ENCODE measurements at places on chromosomes 3 and 15.

DNA sequence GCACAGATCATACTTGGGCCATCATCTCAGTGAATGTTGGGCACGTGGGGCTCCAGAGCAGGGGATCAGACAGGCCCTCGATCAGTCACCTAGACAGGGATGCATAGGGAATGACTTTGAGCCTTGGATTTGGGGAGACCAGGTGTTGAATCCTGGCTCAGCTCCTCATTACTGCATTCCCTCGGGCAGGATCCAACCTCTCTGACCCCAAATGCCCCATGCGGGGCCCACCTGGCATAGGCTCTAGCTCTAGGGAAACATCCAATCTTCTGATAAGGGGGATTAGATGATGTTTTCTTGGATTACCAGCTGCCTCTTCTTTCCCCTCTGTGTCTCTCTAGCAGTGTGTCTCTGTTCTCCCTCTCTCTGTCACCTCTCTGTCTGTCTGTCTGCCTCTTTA is 22.7 kb downstream of the LOXL1 start:
- DNase-seq, result no peak

GRCh38 chr3:32340039-32340438 is 51.6 kb upstream of the CMTM7 start:
- peak; percentile 61 for DNase-seq

DNA sequence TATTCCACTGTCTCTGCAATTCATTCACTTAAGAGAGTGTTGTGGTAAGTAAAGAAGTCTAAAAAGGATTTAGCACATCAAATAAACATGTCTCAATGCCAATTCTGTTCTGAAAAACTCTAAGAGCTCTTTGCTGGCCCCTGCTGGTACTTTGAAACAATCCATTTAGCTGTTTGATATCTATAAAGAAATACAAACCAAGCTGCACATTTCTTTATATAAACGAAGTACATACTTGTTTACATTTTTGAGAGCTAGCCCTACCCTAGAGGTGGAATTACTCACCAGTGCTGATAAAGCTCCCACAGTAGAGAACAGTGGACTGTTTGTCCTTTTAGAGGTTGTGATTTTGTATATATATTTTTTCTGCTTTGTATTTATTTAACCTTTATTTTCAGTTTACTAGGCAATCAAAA is 75.5 kb downstream of the NEDD4 start:
- DNase-seq, result peak; percentile 91

GRCh38 chr15:67968564-67968963 is 85.6 kb upstream of the PIAS1 start:
- no peak for DNase-seq

- DNase-seq, result no peak
Observed at GRCh38 chr15:23734862-23735261, 47.8 kb upstream of the NDN start.

- DNase-seq, result no peak
Observed at GRCh38 chr15:92971713-92972112, 71.6 kb downstream of the CHD2 start.

DNA sequence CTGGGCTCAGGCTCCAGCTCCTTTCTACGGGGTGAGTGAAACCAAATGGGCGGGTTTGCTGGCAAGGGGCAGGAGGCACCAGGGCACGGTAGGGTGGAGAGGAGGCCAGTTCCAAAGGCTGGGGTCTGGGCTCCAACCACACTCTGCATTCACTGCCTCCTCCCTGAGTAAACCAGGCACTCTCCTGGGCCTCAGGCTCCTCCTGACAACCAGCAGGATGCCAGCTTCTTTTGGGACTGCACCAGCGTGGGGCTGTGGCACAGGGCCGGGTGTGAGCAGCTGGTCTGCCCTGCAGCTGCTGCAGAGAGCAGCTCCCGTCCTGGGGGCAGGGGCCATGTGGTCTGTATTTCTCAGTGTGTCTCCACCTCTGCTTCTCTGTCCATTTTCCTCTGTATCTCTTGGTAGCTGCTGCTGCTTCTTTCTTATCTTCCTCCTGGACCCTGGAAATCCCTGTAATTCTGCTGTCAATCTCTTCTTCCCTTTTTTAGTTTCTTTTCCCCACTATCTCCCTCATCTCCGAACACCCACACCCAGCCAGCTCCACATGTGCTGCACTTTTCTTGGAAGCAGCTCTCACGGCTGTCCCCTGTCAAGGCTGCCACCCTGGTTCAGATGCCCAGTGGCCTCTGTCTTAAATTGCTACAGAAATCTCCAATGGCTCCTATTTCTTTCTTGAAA is 54.9 kb upstream of the TBC1D21 start:
- DNase-seq, result no peak

DNA sequence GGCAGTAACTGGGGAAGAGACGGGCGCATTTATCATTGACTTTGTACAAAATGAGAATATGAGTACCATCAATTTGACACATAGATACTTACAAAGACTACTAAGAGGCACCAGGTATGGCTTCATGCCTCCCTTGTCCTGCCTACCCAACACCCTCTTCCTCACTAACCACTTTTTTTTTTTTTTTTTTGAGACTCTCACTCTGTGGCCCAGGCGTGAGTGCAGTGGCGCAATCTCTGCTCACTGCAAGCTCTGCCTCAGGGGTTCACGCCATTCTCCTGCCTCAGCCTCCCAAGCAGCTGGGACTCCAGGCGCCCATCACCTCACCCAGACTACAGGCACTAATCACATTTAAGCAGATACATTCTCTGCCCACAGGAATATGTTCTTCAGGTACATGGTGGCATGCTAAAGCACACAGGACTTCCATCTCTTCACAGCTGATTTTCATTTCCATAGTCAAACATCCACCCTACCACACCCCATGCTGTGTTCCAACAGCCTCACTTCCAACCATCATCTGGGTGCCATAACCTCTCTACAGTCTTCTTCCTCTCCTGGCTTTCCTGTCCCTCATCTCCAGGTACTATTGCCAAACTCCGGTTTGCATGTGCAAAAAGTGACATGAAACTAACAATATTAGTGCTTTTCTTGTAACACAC is 41.7 kb downstream of the RAB27A start:
- no peak for DNase-seq

- DNase-seq, result no peak
Observed at GRCh38 chr3:126678693-126679317, 23.9 kb upstream of the TXNRD3 start.

- DNase-seq, result no peak
Observed at GRCh38 chr15:49471733-49472132, 48.7 kb downstream of the FGF7 start.

GRCh38 chr3:46135475-46135874 is 72.6 kb downstream of the CCR1 start:
- DNase-seq, result no peak

GRCh38 chr3:108527109-108527508 is 16.7 kb upstream of the MYH15 start:
- DNase-seq, result no peak

GRCh38 chr15:27050163-27050562 is 79.2 kb downstream of the GABRG3 start:
- no peak for DNase-seq

DNA sequence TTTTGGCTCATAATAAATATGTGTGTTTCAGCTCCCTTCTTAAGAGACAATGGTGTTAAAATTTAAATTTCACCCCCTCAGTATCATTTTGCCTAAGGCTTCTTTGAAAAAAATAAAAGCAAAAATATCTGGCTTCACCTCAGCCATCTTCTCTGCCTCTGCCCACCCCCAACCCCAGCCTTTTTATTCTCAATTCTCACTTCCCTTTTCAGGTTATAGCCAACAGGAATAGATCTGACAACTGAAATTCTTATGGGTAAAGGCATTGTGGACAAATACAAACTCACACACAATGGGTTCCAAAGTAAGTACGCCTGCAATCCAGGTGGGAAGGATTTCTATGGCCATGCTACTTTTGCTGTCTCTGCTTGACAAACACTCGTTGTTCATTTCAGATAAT is 399.0 kb upstream of the ARRDC4 start:
- no peak for DNase-seq

DNA sequence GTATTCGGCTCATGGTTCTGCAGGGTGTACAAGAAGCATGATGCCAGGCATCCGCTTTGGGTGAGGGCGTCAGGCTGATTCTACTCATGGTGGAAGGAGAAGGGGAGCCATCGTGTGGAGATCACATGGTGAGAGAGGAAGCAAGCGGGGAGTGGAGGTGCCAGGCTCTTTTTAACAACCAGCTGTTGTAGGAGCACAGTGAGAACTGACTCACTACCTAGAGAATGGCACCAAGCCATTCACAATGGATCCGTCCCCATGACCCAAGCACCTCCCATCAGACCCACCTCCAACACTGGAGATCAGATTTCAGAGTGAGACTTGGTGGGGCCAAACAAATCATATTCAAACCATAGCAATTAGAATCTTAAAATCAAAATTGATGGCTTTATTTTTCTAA is 259.8 kb upstream of the CTDSPL start:
- no peak for DNase-seq

DNA sequence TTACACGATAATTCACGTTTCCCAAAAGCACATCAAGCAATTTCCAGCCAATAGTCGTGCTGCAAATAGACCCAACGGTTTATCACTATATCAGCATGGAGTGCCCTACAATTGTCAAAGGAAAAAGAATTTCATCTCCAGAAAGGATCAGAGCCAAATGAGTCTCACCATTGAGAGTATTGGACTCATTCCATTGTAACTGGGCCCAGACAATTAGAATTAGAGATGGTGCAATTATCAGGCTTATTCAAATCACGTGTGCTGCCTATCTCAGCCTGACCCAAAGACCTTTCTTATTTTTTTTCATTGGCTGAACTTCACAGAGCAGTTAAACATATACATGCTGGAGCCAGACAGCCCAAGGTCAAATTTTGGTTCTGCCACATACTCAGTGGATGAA is 87.0 kb upstream of the LRTM1 start:
- no peak for DNase-seq

DNA sequence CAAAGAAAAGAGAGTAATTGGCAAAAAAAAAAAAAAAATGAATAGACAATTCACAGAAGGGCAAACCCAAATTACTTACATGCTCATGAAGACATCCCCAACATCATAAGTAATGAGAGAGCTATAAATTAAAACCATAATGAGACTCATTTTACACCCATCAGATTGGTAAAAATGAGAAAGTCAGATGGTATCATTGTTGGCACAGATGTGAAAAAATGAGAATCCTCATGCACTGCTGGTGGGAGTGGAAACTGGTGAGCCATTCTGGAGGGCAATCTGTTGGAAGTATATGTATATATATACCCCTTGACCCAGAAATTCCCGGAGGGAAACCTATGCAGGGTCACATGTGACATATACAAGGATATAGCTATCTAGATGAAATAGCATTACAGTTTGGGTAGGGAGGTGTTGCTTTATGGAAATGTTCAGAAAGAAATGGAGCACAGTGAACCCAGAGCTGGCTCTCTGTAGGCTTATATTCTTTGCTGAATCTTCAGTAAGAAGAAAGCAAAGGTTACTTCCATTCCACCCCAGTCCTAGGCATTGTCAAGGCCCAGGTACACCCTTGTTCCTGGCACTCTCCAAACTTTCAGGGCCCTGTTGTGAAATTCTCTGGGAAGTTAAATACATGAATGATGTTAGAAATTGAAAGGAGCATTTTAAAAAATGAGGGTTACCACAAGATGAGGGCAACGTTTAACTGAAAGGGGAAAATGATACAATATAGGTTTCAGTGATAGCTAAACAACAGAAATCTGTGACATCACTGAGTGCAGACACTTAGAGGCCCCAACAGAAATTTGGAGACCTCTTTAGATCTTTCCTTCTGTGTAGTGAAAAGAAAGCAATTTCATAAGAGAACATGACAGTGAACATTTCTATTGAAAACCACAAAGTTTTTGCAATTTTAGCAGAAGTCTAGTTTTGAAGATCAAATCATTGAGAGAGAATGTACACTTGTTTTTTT is 132.7 kb upstream of the TPRG1 start:
- no peak for DNase-seq

GRCh38 chr15:94703596-94703995 is 472.2 kb downstream of the MCTP2 start:
- no peak for DNase-seq

DNA sequence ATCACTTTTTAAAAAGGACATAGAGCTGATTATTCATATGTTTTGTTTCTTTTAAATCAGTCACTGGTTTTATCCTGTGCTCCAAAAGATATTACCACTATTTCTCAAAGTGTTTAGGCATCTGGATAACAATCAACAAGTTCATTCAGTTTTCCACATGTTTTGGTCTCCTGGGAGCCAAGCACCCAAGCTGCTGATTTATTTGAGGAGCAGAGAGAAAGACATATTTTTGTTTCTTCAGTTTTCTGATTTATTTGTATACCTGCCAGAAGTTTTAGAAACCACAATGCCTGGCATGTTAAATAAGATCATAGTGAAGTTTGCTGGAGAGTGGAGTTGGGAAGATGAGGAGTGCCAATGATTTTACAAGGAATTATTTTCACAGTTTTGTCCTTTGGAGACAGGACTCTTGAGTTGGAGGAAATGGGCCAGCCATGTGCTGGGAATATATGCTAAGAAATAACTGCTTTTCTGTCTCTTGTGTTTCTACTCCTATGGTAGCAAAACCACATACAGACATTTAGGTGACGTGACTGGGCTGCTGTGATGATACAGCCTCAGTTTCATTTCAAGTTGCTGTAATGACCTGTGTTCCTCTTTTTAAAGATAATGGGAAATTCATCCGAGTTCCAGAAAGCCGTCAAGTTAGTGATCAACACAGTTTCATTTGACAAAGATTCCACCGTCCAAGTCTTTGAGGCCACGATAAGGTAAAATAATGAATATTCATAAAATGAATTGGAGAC is 11.7 kb downstream of the EDEM1 start:
- DNase-seq, result no peak

GRCh38 chr3:189300345-189300744 is 128.6 kb downstream of the TPRG1 start:
- DNase-seq, result no peak

GRCh38 chr15:89494941-89495637 is 1.3 kb downstream of the RHCG start:
- peak; percentile 39 for DNase-seq

- DNase-seq, result no peak
Observed at GRCh38 chr3:87182023-87182422, 45.1 kb upstream of the CHMP2B start.

DNA sequence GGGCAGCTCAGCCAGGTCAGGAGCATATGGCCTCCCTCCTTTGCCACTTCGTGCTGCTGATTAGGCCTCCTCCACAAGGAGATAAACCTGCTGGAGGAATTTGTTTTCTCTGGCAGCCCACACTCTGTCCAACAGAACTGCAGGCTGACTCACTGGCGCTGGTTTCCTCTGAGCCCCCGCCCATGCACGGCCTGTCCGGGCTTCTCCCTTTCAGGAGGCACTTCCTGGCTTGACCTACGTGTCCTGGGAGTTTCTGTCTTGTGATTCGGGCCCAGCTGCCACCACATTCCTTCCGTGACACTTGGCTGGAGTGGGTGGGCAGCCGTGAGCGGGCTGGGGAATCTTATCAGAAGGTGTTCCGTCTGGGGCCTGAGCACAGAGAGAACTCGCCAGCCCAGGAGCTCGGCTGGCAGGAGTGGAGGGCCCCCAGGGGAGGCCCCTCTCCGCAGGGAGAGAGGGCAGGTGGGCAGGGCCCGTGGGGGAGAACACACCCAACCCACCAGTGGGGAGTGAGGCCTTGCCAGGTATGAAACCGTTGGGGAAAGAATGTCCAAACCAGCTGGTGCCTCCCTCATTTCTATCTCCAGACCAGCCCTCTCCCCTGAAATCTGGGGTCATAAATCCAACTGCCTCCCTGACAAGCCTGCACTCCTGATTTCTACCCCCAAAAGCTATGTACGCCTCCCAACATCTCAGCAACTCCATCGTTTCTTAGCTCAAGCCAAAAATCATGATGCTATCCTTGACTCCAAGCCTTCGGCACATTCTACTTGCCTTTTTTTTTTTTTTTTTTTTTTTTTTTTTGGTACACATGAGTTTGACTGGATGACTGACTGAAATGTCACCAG is 110.6 kb upstream of the MEF2A start:
- no peak for DNase-seq

Measured in A549 (cell line).